ENCODE measurements at places on chromosomes 5 and 9.

DNA sequence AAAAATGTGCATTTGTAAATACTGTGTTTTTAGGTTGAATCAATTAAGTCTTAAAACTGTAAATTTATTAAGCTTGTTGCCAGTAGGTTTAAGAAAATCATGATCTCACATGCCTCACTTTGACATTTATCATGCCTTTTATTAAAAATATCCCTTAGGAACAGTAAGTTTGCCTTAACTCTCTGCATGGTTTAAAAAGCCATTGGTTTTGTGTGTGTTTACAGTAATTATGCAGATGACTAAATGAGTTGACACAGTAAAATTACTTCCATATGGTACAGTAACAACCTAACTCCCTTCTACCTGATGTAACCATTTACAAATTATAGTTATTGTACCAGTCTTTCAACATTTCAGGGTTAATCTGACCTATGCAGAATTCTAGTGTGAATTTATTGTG lies 6.5 kb downstream of the RPS6 start:
- H3K27ac ChIP-seq = no peak overlapping the region
- no peak for DNase-seq
- peaks cover 29% of the 10 kb centered on the region for H3K36me3 ChIP-seq
- H3K27me3 ChIP-seq = no peaks in the 10 kb centered on the region
- no peaks in the 10 kb centered on the region for H3K4me1 ChIP-seq

- H3K27ac ChIP-seq = no peak overlapping the region
- DNase-seq = no peak
- H3K4me1 ChIP-seq = no peaks in the 10 kb centered on the region
- no peaks in the 10 kb centered on the region for H3K36me3 ChIP-seq
Observed at GRCh38 chr5:144205141-144205551, 34.5 kb downstream of the KCTD16 start.

DNA sequence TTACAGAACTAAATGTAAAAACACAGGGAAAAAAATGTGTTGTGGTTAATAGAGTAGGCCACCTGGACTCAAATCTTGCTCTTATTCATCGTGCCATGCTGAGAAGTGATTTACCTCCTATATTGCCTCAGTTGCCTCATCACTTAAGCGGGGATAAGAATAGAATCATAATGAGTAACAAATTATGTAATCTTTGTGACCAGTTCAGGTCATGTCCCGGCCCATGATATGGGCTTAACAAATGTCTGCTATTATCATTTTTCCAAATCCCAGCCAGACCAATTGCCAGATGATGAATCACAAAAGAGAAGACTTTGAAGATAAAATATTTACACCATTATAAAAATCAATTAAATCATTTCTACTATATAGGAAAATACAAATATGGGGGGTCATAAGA lies 89.8 kb downstream of the CDH6 start:
- no peak overlapping the region for H3K4me3 ChIP-seq
- DNase-seq = no peak
- no peaks in the 10 kb centered on the region for H3K27me3 ChIP-seq
- no peak overlapping the region for H3K27ac ChIP-seq
- no peaks in the 10 kb centered on the region for H3K4me1 ChIP-seq
- no peaks in the 10 kb centered on the region for H3K36me3 ChIP-seq

DNA sequence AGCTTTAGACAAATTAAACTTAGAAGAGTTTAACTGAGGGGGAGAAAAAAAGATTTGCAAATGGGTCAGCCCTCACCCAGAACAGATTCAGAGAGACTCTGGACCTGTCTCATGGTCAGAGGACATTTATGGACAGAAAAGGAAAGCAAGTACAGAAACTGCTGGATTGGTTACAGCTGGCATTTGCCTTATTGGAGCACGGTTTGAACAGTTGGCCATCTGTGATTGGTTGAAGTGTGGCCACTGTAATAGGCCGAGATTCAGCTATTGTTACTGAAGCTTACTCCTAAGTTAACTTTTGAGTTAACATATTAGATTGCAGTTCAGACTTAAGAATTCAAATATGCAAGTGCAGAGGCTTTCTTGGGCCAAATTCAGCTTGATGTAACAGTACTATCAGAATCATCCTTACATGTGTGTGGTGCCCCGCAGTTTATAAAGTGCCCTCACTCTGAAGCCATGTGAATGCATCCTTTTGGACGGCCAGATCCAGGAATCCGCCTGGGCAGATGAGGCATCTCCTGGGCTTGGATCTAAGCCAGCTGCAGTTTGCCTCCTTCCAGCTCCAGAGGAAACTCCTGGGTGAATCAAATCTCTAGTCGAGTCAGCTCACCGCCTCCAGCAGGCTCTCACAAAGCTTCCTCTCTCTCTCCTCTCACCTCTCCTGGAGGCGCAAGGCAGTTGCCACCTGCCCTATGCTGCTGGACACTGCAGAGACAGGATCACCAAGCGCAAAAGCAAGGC lies 165.2 kb downstream of the ADAMTS12 start:
- no peaks in the 10 kb centered on the region for H3K36me3 ChIP-seq
- H3K27me3 ChIP-seq = no peaks in the 10 kb centered on the region
- H3K4me1 ChIP-seq = 0 out of 2 replicates have a peak, but pooled peaks cover 2% of the 10 kb centered on the region

- H3K27me3 ChIP-seq = no peaks in the 10 kb centered on the region
- peaks cover 3% of the 10 kb centered on the region for H3K4me1 ChIP-seq
- H3K27ac ChIP-seq = no peak overlapping the region
- no peak for DNase-seq
- no peaks in the 10 kb centered on the region for H3K36me3 ChIP-seq
- no peak overlapping the region for H3K4me3 ChIP-seq
Observed at GRCh38 chr5:107459605-107460004, 211.1 kb downstream of the EFNA5 start.

- peaks cover 4% of the 10 kb centered on the region for H3K4me1 ChIP-seq
- no peaks in the 10 kb centered on the region for H3K36me3 ChIP-seq
- DNase-seq = no peak
Observed at GRCh38 chr9:86287013-86287412, 4.7 kb upstream of the ISCA1 start.

GRCh38 chr9:88187631-88188030 lies 49.4 kb upstream of the SPATA31C2 start:
- DNase-seq = no peak

- H3K27me3 ChIP-seq = no peaks in the 10 kb centered on the region
- H3K27ac ChIP-seq = no peak overlapping the region
- H3K4me3 ChIP-seq = no peak overlapping the region
- no peaks in the 10 kb centered on the region for H3K4me1 ChIP-seq
Observed at GRCh38 chr9:74025402-74025925, 471.7 kb upstream of the RORB start.

GRCh38 chr9:104915049-104915448 lies 12.9 kb downstream of the ABCA1 start:
- DNase-seq = no peak
- no peaks in the 10 kb centered on the region for H3K4me1 ChIP-seq
- no peak overlapping the region for H3K27ac ChIP-seq
- H3K4me3 ChIP-seq = no peak overlapping the region

GRCh38 chr5:83387041-83387440 lies 84.5 kb upstream of the VCAN start:
- no peaks in the 10 kb centered on the region for H3K4me1 ChIP-seq
- no peak overlapping the region for H3K27ac ChIP-seq
- no peaks in the 10 kb centered on the region for H3K36me3 ChIP-seq
- H3K27me3 ChIP-seq = no peaks in the 10 kb centered on the region
- no peak overlapping the region for H3K4me3 ChIP-seq

- no peak overlapping the region for H3K27ac ChIP-seq
- DNase-seq = no peak
- H3K4me1 ChIP-seq = peaks cover 8% of the 10 kb centered on the region
- no peaks in the 10 kb centered on the region for H3K27me3 ChIP-seq
- H3K36me3 ChIP-seq = no peaks in the 10 kb centered on the region
Observed at GRCh38 chr5:172699999-172700364, 58.9 kb downstream of the NEURL1B start.

DNA sequence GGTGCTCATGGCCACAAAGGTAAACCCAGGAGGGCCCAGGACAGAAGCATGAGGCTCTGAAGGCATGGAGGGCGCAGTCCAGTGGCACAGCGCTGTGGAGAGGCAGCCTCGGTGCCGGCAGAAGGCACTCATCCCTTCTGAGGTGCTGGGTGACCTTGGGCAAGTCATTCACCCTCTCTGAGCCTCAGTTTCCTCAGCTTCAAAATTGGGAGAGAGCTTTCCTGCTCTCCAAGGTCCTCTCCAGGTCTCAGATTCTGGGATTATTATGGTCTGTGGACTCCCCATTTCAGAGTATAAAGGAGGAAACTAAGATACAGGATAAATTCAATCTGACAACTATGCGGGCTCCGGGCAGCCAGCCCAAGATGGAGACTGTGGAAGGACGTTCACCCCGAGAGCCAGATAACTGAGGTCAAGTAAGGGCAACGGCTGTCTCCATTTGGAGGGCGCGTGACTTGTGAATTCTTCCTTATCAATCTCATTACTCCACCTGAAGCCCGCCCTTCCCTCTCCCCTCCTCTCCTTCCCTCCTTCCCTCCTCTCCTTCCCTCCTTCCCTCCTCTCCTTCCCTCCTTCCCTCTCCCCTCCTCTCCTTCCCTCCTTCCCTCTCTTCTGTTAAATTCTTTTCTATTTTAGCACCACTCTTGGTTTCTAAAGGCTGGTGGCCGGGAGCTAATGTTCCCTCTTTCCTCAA lies 58.1 kb downstream of the LRSAM1 start:
- DNase-seq = no peak
- H3K27me3 ChIP-seq = no peaks in the 10 kb centered on the region
- peaks cover 15% of the 10 kb centered on the region for H3K36me3 ChIP-seq
- no peak overlapping the region for H3K4me3 ChIP-seq
- no peak overlapping the region for H3K27ac ChIP-seq
- H3K4me1 ChIP-seq = no peaks in the 10 kb centered on the region

GRCh38 chr5:160471761-160472160 lies 50.1 kb downstream of the PTTG1 start:
- H3K4me1 ChIP-seq = no peaks in the 10 kb centered on the region
- no peak overlapping the region for H3K27ac ChIP-seq
- H3K4me3 ChIP-seq = no peak overlapping the region
- no peak for DNase-seq

- no peaks in the 10 kb centered on the region for H3K4me1 ChIP-seq
- H3K36me3 ChIP-seq = no peaks in the 10 kb centered on the region
- no peak overlapping the region for H3K27ac ChIP-seq
- H3K27me3 ChIP-seq = no peaks in the 10 kb centered on the region
- no peak overlapping the region for H3K4me3 ChIP-seq
Observed at GRCh38 chr5:133117912-133118445, 66.2 kb downstream of the HSPA4 start.

- no peak overlapping the region for H3K27ac ChIP-seq
- no peaks in the 10 kb centered on the region for H3K4me1 ChIP-seq
- DNase-seq = no peak
- no peaks in the 10 kb centered on the region for H3K36me3 ChIP-seq
- no peaks in the 10 kb centered on the region for H3K27me3 ChIP-seq
Observed at GRCh38 chr5:68007451-68007850, 208.1 kb upstream of the PIK3R1 start.
